ENCODE measurements at places on chromosomes 4 and X.

DNA sequence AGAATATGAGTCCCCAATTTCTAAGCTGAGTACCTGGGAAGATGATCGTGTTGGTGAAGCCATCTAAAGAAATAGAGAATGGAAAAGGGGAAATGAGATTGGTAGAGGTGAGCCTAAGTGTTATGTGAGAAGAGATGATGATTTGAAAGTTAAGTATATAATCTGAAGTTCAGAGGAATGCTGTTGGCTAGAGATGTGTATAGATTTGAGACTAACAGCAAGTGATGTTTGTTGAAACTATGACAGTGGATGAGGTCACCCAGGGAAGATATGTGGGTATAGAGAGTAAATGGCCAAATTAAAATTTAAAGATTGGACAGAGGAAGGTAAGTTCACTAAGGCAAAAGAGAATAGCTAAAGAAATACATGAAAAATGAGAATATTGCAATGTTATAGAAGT is 324.2 kb downstream of the MAPK10 start:
- DNase-seq: no peak

DNA sequence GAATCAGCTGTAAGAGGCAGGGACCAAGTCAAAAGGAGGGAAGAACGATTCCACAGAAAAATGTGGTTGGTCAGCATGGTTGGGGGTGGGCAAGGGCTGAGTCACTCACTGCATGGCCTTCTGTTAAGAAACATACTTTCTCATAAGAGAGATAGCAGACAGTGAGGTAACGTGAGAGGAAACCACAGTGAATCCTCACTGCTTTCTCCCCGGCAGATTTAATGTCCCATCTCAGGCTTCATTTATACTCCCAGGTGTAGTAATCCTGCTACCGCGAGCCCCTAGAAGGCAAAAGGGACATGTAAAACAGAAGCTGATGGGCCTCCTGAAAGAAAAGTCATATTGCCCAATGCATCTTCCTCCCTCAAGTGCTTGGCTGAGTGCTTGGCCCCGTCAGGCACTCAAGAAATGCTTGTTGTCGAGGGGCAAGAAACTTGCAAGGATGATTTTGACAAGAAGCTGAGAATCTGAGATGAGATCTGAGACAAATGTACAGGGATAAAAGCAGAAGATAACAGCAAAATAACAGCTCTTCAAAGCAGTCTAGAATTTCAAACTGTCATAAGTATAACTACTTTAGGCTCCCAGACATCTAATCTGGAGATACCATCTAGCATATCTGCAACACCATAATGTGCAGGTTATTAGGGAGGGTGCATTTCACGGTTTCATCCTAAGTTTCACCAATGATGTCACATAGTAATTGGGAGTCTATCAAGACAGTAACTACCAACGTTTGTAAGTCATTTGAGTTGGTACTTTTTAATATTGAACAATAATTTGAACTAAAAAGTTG is 40.2 kb downstream of the SH3KBP1 start:
- DNase-seq: no peak

DNA sequence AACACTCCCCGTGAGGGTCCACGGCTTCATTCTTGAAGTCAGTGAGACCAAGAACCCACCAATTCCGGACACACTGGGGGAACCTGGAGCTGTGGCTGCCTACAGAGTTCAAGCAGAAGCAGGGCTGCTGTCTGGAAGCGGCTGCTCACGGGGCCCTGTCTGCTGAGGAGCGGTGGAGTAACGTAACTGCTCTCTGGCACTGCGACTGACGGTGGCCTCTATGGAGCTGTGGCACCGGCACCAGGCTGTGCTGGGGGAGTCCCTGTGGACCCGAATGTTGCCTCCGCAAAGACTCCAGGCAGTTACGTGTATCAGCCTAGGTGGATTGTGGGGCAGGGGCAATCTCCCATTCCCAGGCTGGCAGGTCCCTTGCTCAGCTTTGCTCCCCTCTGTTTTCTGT is 703.3 kb upstream of the FRG1 start:
- DNase-seq: no peak

DNA sequence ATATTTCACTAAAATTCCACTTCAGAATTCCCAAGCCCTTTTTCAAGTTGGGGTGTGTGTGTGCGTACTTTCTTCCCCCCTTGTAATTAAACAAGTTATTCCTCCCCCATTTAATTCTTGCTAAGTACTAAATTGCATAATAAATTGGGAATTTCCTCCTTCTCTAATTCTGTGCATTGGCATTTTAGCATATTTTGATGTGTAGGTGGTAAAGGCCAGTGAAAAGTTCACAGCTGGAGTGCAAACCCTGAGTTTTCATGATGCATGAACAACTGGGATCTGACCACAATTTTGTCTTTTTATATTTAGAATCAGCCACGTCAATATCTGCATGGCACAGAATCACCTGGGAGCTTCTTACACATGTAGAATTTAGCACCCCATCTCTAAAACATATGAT is 18.5 kb downstream of the ANXA3 start:
- DNase-seq: no peak

DNA sequence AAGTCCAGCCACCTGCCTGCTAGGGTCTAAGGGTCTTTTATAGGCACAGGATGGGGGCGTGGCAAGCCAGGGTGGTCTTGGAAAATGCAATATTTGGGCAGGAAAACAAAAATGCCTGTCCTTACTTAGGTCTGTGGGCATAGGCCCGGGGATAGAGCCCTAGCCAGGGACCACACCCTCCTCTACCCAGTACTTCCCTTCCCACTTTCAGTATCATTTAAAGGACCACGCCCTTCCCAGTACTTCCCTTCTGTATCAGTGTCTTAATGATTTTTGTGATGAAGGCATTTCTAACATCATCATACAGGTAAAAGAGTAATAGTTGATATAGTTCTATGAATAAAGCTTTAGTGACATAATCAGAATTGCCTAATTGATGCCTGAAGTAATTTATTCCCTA is 11.4 kb downstream of the BANK1 start:
- no peak for DNase-seq

- no peak for DNase-seq
These were observed 149.6 kb upstream of the FAM9B start for GRCh38 chrX:9183481-9183880.

- no peak for DNase-seq
These were observed 47.3 kb downstream of the STIM2 start for GRCh38 chr4:26907731-26908599.

DNA sequence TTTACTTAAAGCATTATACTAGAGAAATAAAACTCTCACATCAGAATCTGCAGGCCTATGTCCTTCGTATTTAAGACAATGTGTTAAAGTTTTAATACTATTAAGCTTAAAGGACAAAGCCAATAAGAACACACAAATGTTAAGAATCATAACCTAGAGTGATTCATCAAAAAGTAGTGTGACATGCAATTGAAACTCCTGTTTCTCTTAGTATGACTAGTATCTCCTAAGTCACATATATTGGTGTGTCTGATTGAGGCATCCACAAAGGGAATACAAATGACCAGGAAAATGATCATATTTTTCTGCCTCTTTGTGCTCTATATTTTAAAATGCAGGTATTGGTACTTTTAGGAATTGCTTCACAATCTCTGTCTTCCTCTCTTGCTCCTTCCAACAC is 23.8 kb downstream of the GPRASP3 start:
- DNase-seq: no peak

DNA sequence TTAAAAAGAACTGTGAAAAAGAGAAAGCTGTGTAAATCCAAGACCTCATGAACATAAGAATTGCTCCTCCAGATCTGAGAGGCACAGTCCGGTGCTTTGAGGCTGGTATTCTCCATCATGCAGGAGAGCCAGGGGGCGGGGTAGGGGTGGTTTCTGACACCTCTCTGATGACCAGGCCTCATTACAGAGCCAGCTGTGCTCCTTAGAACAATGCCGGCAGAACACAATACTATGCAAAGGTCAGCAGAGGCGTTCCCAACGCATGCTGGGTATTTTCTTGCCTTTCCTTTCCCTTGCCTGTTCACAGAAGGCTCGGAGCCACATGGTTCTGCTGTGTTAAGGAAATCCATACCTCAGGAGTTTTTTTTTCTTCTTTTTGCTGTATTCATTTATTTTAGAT is 91.2 kb upstream of the SOD3 start:
- no peak for DNase-seq

GRCh38 chr4:181944527-181944926 is 298.7 kb upstream of the TENM3 start:
- no peak for DNase-seq

DNA sequence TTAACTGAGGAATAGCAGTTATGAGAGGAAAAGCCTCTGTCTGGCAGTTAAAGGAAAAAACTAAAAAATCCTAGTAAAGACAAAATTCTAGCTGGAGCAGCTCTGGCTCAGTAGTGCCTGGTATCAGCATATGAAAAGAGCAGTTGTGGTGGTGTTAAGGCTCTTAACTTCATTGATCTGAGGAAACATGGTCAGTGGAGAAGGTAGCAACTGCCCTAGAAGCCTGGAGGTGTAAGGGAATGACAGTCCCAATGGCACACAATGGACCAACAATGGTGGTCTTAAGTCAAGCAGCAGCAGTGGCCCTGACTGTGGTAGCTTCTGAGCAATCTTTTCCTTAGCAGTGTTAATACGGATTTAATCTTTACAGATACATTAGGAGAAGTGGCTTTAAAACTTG is 189.6 kb upstream of the POF1B start:
- DNase-seq: no peak

- DNase-seq: no peak
These were observed 488.3 kb downstream of the CFAP47 start for GRCh38 chrX:36407836-36408235.

GRCh38 chrX:74510401-74510800 is 89.1 kb downstream of the SLC16A2 start:
- DNase-seq: no peak

GRCh38 chr4:108861334-108861733 is 98.5 kb upstream of the ETNPPL start:
- DNase-seq: no peak

GRCh38 chr4:98646422-98646821 is 12.0 kb downstream of the TSPAN5 start:
- no peak for DNase-seq

GRCh38 chr4:180923486-180923885 is 1319.7 kb upstream of the TENM3 start:
- DNase-seq: no peak

- DNase-seq: no peak
These were observed 5.6 kb downstream of the AMOT start for GRCh38 chrX:112835019-112835418.

DNA sequence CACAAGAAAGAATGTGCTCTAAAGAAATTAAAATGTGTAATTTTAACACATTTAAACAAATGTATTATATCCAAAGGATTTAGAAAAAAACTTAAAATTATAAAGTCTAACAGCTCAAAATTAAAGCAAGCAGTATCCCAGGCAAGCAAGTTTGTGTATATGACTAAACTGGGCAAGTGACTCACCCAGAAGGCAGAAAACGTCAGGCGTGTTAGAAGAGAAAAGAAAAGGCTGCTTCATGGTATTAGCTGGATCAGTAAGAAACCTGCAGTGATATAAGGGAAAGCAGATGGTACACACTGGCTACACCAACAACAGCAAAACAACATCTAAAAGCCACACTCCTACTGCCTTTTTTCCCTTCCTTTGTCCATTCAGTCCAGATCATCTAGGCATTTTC is 250.6 kb upstream of the NDST3 start:
- no peak for DNase-seq

DNA sequence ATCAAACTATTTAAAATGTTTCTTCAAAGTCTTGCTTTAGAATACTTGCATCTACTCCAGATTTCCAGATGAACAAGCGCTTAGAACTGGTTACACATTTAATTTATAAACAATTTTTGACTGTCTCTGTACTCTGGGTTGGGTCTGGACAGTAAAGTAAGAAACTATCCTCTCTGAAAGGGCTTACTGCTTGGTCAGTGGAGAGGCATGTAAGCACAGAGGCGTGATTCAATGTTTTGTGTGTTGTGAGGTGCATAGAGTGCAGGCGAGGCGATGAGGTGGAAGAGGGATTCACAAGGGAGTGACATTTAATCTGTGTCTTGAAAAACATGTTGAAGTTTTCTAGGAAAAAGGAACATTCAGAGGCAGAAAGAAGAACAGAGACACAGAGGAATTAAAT is 231.4 kb downstream of the VEGFC start:
- DNase-seq: no peak

DNA sequence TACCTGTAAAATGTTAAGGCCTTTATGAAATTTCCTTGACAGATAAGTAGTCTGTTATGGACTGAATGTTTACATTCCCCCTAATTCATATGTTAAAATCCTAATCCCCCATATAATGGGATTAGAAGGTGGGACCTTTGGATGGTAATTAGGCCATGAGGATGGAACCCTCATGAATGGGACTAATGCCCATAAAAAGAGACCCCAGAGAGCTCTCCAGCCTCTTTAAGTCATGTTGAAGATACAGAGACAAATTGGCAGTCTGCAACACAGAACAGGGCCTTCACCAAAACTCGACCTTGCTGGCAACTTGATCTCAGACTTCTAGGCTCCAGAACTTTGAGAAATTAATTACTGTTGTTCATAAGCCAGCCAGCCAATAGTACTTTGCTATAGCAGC is 1344.5 kb upstream of the PCDH7 start:
- DNase-seq: no peak

GRCh38 chr4:41177016-41177415 is 37.3 kb downstream of the APBB2 start:
- no peak for DNase-seq

GRCh38 chrX:136325377-136325776 is 24.6 kb downstream of the ADGRG4 start:
- DNase-seq: no peak

GRCh38 chr4:22299678-22300077 is 216.2 kb downstream of the ADGRA3 start:
- DNase-seq: no peak

- DNase-seq: no peak
These were observed 106.2 kb downstream of the MAML3 start for GRCh38 chr4:140047786-140048185.

DNA sequence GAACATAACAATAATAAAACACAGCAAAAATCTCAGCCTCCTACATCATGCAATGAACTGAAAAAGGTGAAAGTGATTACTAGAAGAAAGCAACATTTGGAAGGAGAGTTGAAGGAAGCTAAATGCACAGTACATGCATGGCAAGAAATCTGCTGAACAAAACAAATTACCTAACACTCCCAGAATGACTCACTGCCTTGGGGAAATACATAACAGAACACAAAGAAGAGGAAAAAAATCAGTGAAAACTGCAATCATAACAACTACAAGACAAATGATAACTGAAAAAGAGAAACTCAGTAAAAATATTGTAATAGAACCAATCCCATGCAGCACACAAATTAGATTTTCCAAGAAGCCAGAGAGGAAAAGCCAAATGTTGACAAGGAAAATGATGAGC is 1513.2 kb downstream of the ARAP2 start:
- no peak for DNase-seq

DNA sequence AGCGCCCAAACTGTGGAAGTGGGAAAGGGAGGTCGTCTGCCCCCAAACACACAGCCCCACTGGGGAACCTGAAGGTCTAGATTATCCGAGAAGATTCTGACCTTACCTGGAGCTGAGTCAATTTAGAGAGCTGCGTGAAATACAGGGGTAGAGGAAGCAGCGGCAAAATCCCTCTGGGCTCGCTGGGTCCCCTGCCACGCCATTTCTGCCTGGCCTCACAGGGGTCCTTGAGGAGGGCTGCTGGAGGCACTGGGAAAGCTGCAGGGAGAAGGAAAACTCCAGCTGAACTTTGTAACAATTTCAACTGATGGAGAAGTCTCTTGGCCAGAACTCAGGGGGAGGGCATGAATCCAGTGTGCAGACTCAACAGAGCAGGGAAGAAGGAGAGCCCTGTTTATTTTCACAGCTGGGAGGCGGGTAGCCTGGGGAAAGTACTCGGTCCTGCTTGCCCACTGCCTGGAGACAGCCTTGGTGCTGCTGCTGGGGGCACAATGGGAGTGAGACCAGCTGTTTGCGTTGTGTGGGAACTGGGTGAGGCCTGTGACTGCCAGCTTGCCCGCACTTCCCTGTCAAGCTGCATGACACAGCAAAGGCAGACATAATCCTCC is 93.2 kb upstream of the MAPK10 start:
- DNase-seq: no peak
